Endothelial cell of umbilical vein (primary cell): ENCODE measurements at places on chromosomes 7 and 10. TPM values are rescaled to one million over a fixed set of nuclear protein-coding genes. Genes with fewer than 3 reads are reported as not detected.

The CALD1 gene
- total RNA-seq: 307 and 313 TPM in 2 replicates

The MUC12 gene
- total RNA-seq: not detected in 2 replicates

DNA sequence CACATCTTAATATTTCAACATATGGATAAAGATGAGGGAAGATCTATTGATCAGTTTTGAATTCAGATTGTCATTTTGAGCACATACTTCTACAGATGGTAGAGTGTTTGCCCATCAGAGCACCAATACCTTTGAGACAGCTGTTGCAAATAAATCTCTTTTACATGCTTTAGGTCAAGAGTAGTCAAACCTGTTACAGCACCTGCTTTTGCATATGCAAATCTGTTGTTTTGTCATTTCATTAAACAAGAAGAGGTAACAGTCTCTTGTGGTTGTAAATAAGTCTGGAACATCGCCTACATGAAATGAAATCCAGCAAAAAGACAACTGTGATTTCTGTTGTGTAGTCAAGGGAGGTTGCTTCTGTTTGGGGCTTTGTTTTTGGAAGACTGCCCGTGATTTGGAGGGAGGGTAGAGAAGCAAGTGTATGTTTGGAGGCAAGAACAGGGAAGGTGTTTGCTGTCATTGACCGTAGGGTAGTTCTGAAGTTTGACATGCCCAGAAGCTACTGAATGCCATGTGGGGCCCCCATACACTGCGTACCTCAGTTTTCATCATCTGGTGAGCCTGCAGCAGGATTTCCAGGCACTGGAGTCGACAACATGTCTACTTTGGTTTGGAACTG, 233.6 kb upstream of the PPP1R3A start:
- H3K4me1 ChIP-seq: no peaks in the 10 kb centered on the region
- no peak overlapping the region for H3K4me3 ChIP-seq
- H3K36me3 ChIP-seq: no peaks in the 10 kb centered on the region
- H3K27me3 ChIP-seq: no peaks in the 10 kb centered on the region
- DNase-seq: no peak

DNA sequence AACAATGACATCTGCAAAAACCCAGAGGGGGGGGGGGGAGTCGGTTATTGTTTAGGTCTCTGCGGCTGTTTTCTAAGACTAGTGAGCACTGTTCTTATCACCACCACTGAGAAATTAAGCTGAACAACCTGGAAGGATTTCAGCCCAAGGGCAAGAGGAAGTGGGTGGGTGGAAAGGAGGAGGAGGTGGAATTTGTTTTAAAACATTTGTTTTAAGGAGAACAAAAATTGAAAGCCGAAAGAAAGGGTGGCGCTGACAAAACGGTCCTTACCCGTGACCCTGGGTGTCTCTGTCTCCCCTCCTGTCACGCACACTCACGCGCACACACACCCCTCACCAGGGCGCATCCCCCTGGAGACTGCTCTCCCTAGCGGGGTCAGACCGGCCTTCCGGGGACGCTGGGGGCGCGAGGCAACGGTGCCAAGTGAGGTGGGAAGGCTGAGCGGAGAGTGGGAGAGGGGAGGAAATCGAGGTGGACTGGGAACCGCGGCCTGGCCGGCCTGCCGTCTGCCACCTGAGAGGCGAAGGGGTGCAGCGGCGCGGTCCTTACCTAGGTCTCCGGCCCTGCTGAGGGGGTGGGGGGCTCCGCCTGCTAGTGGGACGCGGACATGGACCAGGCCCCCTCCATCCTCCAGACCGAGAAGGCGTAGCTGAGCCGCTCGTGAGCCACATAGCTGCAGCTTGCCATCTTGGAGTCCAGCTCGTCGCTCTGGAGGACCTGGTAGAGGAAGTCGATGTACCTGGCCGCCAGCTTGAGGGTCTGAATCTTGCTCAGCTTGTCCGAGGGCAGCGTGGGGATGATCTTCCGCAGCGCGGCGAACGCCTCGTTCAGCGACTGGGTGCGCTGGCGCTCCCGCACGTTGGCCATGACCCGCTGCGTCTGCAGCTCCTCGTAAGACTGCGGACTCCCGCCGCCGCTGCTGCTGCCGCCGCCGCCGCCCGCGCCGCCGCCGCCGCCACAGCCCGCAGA, 1.0 kb downstream of the TWIST1 start:
- H3K27me3 ChIP-seq: peaks cover 94% of the 10 kb centered on the region
- no peaks in the 10 kb centered on the region for H3K36me3 ChIP-seq
- no peak overlapping the region for H3K27ac ChIP-seq
- peak overlapping the region; percentile 37 for H3K4me3 ChIP-seq

DNA sequence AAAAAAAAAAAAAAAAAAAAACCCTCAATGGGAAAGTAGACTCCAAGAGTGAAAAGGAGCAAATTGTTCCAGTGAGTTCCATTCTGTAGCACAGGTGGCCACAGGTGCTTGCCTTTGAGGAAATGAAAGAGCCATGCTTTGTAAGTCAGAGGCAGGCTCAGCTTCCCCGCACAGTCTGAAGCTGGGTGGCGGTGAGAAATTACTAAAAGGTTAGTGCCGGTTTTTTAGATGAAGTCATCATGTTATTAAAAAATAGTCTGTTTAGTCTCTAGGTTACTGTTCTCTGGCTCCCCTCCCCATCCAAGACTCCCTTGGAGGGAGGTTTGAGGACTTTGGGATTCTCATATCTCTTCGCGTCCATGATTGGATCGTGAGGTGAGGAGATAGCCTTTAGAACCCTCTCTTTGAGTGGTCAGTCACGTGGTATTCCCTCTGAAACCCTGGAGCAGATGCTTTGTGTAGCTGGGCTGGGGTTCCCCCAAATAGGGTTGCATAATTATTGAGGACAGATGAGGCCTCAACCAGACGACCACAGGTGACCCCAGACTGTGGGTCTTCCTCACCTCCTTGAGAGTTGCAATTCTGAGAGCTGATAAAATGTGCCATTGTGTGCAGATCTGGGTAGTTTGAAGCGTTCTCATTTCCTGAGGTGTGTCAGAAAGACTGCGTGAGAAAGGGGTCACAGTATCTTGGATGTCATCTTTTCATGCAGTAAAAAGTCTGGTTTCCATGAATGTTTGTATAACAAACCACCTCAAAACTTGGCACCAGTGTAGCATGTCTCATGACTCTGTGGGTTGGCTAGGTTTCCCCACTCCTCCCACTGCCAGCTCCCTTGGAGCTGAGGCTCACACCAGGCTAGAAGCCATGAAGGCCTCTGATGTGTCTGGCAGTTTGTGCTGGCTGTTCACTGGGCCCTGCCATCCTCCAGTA, 27.1 kb downstream of the OGDH start:
- no peaks in the 10 kb centered on the region for H3K27me3 ChIP-seq
- H3K4me3 ChIP-seq: no peak overlapping the region
- H3K27ac ChIP-seq: peak overlapping the region; percentile 97
- H3K36me3 ChIP-seq: peaks cover 2% of the 10 kb centered on the region
- H3K4me1 ChIP-seq: peaks cover 38% of the 10 kb centered on the region

- no peaks in the 10 kb centered on the region for H3K4me1 ChIP-seq
- no peak overlapping the region for H3K4me3 ChIP-seq
- no peaks in the 10 kb centered on the region for H3K36me3 ChIP-seq
- no peaks in the 10 kb centered on the region for H3K27me3 ChIP-seq
- H3K27ac ChIP-seq: no peak overlapping the region
These were observed 442.5 kb downstream of the GLRX3 start for GRCh38 chr10:130578532-130579289.

GRCh38 chr10:105243381-105243780, 602.3 kb downstream of the SORCS3 start:
- H3K4me3 ChIP-seq: no peak overlapping the region
- no peaks in the 10 kb centered on the region for H3K4me1 ChIP-seq
- H3K27me3 ChIP-seq: no peaks in the 10 kb centered on the region
- H3K27ac ChIP-seq: no peak overlapping the region
- DNase-seq: no peak
- no peaks in the 10 kb centered on the region for H3K36me3 ChIP-seq
